ENCODE measurements at places on chromosomes 7 and 10. TPM values are rescaled to one million over a fixed set of nuclear protein-coding genes. Genes with fewer than 3 reads are reported as not detected.

MBL2 gene
- not detected for total RNA-seq

BPGM gene
- total RNA-seq: 17.3 TPM

GCK gene
- not detected for total RNA-seq

ITPRID1 gene
- not detected for total RNA-seq

DPYSL4 gene
- total RNA-seq: 18.9 TPM

TAS2R5 gene
- total RNA-seq: 0.41 TPM

TRPV5 gene
- total RNA-seq: not detected

PHYHIPL gene
- total RNA-seq: 0.36 TPM

CUX1 gene
- 47.1 TPM for total RNA-seq

RBAK gene
- total RNA-seq: 5.5 TPM

NODAL gene
- total RNA-seq: not detected

CALCR gene
- total RNA-seq: not detected

DKK1 gene
- total RNA-seq: 538 TPM

TMEM270 gene
- 0.22 TPM for total RNA-seq

ZNF425 gene
- 1.3 TPM for total RNA-seq

CUBN gene
- 0.08 TPM for total RNA-seq

C10orf95 gene
- total RNA-seq: 0.12 TPM

SEMA3D gene
- total RNA-seq: 0.10 TPM

COMMD3 gene
- 54.5 TPM for total RNA-seq

STYXL1 gene
- 41.2 TPM for total RNA-seq

BAIAP2L1 gene
- 45.8 TPM for total RNA-seq

A1CF gene
- not detected for total RNA-seq

CPEB3 gene
- 0.32 TPM for total RNA-seq

PTPN20 gene
- 3.9 TPM for total RNA-seq

MEOX2 gene
- total RNA-seq: not detected

UCMA gene
- total RNA-seq: not detected

TMEM176A gene
- total RNA-seq: not detected

VSTM4 gene
- total RNA-seq: 0.39 TPM

RAB19 gene
- total RNA-seq: not detected

SPAM1 gene
- total RNA-seq: not detected

CRCP gene
- total RNA-seq: 25.7 TPM

CFAP58 gene
- total RNA-seq: 0.15 TPM

SFRP4 gene
- total RNA-seq: 5.0 TPM

SUN3 gene
- total RNA-seq: not detected

SKIDA1 gene
- 0.85 TPM for total RNA-seq

HYAL4 gene
- total RNA-seq: not detected

SYNPO2L gene
- total RNA-seq: not detected

GHRHR gene
- total RNA-seq: not detected

NAT16 gene
- total RNA-seq: 0.15 TPM

MUC12 gene
- total RNA-seq: 12.5 TPM

CLCN1 gene
- total RNA-seq: not detected

EN2 gene
- total RNA-seq: 1.0 TPM

FKBP6 gene
- not detected for total RNA-seq

ACSL5 gene
- 0.13 TPM for total RNA-seq

PROSER2 gene
- 31.8 TPM for total RNA-seq

CPN1 gene
- total RNA-seq: 0.26 TPM

EPHB6 gene
- total RNA-seq: 0.50 TPM

MAPK8 gene
- 36.4 TPM for total RNA-seq

AKR1C2 gene
- 3,571 TPM for total RNA-seq

AQP1 gene
- 0.67 TPM for total RNA-seq

PNLIPRP1 gene
- not detected for total RNA-seq

SND1 gene
- total RNA-seq: 104 TPM

LRRC61 gene
- total RNA-seq: not detected

IFIT1B gene
- not detected for total RNA-seq

LIPF gene
- not detected for total RNA-seq

MYPN gene
- 3.0 TPM for total RNA-seq

OPN1SW gene
- not detected for total RNA-seq

RPA3 gene
- 100 TPM for total RNA-seq

NPFFR1 gene
- total RNA-seq: not detected

Measured in A549 treated with Mapracorat at 1 μM for 4 hours (cell line).